ENCODE measurements at places on chromosomes 3 and 15.

- no peak for DNase-seq
These were observed 95.0 kb upstream of the RAP2B start for GRCh38 chr3:153066983-153067382.

GRCh38 chr3:97872525-97873042 is 50.8 kb downstream of the CRYBG3 start:
- DNase-seq: no peak

DNA sequence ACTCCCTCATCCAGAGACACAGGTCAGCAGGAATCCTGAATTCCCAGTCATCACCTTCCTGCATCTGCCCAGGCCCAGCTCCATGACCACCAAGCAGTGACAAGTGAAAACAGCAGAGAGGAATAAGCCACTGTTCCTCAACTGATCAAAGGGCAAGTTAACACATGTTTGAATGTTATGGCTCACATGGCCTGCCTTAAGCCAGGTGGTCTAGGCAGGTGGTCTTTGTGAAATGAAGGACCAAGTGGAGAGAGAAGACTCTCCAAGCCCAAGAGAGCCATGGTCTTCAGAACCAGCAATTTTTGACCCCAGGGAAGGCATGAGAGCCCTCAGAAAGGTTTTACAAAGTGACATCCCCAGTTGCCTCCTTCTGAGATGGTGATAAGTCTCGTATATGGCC is 161.8 kb downstream of the EPHB1 start:
- DNase-seq: no peak

GRCh38 chr3:141128126-141128777 is 77.1 kb downstream of the SPSB4 start:
- no peak for DNase-seq

DNA sequence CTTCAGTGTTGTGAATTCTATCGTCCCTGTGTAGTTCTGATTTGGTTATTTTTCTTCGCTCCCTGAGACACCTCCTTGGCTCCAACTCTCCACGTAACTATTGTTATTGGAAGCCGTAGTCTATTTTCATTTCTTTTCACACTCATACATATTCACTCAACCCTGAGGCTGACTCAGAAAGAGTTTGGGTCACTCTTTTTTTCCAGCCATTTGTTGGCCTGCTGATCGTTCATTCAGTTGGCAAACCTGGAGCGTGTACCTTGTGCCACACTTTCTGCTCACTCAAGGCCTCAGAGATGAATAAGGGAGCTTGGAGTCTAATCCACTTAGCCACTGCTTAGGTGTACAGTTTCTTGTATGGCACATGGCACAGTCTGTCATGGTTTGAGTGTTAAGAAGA is 22.4 kb downstream of the GYG1 start:
- DNase-seq: no peak

- no peak for DNase-seq
These were observed 10.8 kb upstream of the ZFYVE19 start for GRCh38 chr15:40796041-40796440.

- DNase-seq: no peak
These were observed 979 bp upstream of the ZNF621 start for GRCh38 chr3:40523781-40524180.

GRCh38 chr15:65521350-65521749 is 3.9 kb upstream of the DPP8 start:
- no peak for DNase-seq

DNA sequence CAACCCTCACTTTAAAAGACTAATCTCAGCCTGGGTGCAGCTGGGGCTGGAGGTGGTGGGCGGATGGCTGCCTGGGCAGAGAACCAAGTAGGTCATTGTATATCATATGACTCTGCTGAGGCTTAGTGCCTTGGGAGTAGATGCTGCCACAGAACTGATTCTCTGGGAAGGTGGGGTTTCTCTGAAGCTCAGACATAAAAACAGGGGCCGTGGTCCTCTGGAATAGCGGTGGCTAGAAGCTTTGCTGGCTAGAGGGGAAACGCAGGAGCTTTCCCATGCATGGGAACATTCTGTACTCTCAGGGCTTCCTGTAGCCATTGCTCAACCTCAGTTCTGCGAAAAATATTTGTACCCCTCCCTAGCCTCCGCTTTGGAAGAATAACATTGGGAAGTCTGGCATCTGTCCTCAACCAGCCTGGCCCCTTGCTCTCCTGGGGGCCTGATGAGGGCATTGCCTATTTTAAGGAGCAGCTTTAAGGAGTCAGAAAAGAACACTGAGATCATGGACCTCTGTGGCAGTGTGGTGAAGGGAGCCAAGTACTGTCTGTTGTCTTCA is 14.7 kb downstream of the TIMP4 start:
- no peak for DNase-seq

DNA sequence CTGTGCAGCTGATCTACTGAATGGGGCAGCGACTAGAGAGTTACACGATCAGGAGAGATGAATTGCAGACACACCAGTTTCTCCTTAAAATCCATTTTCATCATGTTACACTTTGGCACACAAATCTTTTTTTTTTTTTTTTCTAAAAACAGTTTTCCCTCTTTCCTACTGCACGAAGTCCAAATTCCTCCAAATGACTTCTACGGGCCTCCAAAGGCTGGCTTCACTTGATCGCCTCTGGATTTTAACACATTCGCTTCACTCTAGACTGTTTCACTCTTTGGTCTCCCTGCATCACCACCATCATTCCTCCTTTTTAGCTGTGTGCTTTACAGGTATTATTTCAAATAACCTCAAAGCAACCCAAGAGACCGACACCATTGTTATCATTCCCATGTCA is 268.6 kb downstream of the RORA start:
- DNase-seq: no peak

DNA sequence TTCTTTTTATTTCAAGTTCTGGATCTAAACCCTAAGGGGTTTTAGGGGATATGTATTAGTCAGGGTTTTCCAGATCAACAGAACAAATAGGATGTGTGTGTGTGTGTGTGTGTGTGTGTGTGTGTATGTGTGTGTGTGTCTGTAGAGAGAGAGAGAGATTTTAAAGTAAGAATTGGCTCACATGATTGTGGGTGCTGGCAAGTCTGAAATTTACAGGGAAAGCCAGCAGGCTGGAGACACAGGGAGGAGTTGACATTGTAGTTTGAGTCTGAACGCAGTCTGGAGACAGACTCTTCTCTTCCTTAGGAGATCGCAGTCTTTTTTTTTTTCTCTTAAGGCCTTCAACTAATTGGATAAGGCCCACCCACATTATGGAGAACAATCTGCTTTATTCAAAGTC is 428.8 kb upstream of the TBL1XR1 start:
- no peak for DNase-seq

DNA sequence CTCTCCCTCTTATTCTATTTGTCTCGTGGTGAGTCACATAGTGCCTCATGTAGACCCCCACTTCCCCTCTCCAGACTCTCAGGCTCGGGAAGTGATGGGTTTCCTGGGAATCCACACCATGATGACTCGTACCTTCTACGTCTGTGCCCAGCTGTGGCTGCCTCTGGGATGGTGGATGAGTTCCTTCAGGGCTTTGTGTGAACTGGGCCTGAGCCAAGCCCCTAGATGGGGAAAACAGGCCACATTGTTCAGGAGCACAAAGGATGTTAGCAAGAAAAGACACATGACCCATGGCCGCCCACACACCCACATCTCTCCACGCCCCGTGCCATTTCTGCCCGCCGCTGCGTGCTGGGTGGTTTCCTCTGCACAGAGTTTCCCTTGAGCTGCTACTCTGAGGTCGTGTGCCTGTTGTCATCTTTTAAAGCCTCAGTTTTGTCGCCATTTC is 10.5 kb downstream of the ISG20 start:
- peak; percentile 64 for DNase-seq

GRCh38 chr3:71984843-71985613 is 200.1 kb upstream of the PROK2 start:
- DNase-seq: no peak

- no peak for DNase-seq
These were observed 26.3 kb downstream of the SRGAP3 start for GRCh38 chr3:9222956-9223639.

DNA sequence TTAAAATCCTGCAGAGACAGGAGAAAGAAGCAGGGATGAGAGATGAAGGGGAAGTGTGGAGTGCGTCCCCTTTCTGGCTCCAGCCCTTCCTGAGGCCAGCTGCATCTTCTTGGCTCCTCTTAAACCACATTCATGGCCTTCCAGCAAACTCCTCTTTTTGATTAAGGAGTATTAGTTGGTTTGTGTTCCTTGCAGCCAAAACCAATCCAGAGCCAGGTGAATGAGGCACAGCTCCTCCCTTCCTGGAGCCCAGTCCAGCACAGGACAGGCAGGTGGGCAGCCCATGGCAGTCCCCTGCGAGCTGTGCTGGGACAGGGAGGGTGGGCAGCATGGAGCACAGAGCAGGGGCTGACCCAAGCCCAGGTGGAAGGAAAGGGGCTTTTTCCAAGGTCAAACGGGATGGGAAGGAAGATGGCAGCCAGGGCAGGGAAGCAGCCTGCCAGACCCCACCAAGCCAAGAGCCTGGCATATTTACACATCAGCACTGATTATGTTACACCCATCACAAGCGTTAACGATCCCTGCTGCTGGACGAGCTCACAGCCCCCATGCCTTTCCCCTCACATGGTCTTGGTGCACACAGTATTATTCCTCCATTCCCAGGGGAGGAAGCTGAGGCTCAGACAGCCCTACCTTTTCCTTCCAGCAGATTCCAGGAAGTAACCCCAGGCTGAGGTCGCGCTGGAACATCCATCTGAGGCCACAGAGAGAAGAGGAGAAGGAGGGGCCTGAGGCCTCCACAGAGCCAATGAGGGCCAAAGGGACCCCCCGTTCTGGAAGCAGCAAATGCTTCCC is 175.6 kb downstream of the SMAD6 start:
- DNase-seq: no peak

DNA sequence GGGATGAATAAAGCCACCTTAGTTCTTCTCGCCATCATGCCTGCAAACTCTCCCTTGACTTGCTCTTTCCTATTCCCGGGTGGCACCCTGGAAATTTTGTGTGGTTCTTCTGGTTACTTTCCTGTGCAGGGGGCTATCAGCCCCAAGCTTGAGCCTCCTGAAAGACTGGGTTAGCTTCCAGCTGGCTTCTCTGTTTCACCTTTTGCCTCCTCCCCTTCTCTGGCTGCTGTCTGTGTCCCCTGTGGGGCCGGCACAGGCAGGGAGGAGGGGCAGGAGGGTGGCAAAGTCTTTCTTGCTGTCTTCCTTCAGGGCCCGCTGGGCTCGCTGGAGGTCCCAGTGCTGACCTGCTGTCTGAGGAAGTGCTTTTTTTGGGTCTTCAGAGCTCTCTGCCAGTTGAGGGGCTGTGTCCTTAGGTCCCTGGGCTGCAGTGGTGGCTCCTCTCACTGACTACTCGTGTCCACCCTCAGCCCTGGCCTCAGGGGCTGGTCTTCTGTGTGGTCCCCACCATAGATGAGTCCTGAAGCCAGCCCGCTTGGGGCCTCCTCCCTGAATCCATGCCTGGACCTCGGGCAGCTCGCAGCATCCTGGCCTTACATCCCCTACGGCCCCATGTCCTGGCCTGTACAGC is 196.5 kb downstream of the KLF13 start:
- no peak for DNase-seq

GRCh38 chr15:78263351-78263781 is 996 bp upstream of the DNAJA4 start:
- no peak for DNase-seq

DNA sequence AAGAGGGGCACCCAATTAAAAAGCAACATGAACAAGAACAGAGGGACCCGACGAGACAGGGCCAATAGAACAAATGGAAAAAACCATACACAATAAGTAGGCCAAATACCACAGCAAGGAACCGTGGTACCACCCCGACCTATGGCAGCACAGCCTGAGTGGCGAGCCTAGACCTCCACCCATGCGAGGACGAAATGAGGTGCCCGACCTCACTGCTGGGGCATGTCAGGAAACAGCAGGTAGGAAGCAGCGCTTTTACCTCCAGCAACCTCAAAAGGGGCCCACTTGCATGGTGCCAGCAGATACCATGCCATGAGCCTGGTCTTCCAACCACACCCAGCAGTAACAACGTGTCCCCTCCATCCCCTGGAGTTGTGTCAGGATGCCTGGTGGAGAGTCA is 77.9 kb downstream of the PCSK6 start:
- DNase-seq: no peak

- DNase-seq: no peak
These were observed 15.0 kb upstream of the LRRC34 start for GRCh38 chr3:169827712-169828111.

GRCh38 chr3:16174976-16175901 is 759 bp downstream of the GALNT15 start:
- DNase-seq: no peak

DNA sequence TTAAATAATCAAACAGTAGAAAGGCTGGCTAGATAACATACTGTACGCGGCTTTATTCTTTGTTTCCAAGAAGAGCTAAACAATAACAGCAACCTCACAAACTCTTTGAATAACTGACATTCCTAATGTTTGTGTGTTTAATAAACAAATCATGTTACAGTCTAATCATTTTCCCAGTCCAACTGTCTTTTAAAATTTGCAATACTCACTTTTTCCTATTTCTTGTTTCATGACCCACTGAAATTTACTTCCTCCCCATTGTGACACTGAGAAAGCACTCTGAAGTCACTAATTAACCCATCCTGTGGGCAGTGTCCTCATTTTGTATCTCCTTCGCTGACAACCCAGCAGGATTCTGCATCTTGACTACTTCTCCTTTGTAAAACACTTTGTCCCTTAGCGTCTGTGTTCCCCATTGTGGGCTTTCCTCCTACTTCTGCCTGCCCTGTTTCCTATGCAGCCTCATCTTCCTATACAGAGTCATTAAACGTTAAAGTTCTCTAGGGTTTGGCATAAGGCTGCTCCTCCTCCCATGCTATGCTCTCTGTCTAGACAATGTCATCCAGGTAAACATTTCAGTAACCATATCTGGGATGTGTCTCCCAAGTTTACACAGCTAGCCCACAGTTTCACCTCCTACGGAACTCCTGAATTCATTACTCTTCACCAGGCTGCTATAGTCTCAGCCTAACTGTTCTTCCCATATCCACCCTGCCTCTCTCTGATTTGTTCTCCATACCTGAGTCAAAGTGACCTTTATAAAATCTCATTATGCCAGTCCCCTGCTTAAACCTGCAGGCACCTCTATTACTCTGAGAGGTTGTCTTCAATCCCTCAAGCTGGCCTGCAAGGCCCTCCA is 148.9 kb downstream of the GREM1 start:
- no peak for DNase-seq

GRCh38 chr3:48215019-48215418 is 8.3 kb upstream of the CAMP start:
- DNase-seq: no peak

DNA sequence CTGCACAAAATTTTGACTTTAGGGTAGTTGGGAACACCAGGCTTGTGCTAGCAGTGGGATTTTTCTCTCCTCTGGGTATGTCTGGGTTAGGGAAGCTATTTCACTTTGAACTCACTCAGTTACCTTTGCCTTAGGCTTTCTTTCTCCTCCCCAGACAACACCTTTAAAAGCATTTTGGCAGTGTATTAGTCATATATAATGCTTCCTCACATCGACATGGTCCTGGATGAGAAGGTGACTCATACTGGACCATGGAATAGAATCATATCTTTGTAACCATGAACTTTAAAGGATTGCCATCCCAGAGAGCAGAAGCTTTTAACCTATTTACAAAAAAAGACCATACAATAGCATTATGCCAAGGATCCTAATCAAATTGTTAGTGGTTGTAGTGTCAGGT is 2.7 kb downstream of the RYR3 start:
- DNase-seq: no peak
